ENCODE measurements at places on chromosomes 11 and 22.

DNA sequence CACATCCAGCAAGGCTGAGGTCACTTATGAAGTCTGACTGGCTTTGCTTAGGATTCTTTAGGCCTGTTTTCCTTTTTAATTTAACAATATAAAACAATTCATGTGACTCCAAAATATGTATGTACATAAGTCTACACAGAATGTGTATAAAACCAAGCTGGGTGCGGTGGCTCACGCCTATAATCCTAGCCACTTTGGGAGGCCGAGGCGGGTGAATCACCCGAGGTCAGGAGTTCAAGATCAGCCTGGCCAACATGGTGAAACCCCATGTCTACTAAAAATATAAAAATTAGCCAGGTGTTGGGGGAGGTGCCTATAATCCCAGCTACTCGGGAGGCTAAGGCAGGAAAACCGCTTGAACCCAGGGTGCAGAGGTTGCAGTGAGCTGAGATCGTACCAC is 83.1 kb downstream of the SHANK2 start:
- no peak for DNase-seq

- no peak for DNase-seq
Measured at GRCh38 chr11:60064111-60064510, 7.6 kb downstream of the MS4A3 start.

- DNase-seq, result peak; percentile 23
Measured at GRCh38 chr11:10623797-10624761, 55.6 kb upstream of the LYVE1 start.

DNA sequence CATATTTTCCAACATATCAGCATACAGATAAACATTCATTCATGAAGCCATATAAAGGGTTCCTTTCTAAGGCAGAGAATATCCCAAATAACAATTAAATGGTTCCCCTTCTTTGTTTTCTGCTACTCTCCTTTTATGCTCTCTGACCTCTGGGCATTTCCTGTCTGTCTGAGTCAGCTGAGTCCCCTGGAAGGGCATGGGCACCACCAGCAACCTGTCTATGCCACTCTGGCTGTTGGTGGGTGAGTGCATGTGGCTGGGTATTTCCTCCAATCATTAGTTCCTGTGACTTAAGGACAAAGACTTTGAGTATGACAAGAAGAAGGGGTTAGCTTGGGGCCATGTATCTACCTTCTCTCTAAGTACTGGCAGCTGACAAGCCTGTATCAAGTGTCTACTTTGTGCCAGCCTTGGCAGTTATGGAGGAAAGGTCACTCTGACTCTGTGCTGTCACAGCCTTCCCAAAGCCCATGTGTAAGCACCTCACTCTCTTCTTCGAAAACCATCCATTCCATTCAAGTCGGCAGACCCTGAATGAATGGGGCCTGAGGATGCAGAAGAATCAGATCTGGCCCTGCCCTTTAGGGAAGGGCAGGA is 86.3 kb upstream of the PHOX2A start:
- DNase-seq, result no peak

DNA sequence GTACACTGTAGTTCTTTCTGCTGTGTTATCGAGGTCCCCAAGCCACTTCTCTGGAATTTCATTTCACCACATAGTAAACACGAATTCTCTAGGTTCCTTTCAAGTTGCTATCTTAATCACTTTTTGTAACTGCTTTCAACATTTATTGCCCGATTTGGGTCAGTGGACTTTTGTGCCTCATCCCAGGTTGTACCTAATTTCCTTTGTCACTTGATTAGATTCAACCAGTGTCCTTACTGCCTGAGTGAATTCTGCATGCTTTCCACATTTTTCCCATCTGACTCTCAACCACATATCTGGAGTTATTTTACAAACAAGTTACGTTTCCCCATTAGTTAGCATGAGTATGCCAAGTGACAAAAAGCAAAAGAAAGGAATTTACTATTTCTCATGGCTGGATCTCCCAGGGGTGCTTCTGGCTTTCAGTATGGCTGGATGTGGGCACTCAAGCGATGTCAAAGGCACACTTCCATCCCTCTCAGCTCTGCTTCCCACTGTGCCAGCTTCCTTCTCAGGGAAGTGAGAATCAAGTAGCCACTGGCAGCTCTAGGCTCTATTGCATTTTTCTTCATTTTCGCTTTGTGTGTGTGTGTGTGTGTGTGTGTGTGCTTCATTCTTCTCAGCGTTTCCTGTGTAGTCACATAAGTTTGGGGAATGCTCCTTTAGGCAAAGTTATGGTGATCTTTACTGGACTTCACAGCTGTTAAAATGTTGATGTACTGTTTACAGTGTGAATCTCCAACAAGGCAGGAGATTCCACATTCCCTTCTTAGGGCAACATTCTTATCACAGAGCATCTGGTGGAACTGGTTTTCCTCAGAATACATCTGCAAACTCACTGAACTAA is 128.9 kb downstream of the DBX1 start:
- peak; percentile 11 for DNase-seq

DNA sequence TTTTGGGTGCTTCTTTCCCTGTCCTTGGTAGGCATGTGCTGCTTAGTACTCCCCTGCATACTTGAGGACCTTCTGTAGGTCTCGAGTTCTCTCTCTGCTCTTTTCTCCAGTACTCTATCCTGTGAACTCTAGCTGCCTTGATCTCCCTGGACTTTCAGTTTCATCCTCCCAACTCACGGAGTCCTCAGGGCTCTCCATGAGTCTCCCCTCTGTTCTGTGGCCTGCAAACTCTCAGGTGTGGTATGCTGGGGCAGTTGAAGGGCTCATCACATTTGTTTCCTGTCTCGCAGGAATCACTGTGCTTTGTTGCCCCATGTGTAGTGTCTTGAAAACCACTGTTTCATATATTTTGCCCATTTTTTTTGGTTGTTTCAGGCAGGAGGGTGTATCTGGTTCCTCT is 3.3 kb upstream of the PACS1 start:
- DNase-seq, result no peak

DNA sequence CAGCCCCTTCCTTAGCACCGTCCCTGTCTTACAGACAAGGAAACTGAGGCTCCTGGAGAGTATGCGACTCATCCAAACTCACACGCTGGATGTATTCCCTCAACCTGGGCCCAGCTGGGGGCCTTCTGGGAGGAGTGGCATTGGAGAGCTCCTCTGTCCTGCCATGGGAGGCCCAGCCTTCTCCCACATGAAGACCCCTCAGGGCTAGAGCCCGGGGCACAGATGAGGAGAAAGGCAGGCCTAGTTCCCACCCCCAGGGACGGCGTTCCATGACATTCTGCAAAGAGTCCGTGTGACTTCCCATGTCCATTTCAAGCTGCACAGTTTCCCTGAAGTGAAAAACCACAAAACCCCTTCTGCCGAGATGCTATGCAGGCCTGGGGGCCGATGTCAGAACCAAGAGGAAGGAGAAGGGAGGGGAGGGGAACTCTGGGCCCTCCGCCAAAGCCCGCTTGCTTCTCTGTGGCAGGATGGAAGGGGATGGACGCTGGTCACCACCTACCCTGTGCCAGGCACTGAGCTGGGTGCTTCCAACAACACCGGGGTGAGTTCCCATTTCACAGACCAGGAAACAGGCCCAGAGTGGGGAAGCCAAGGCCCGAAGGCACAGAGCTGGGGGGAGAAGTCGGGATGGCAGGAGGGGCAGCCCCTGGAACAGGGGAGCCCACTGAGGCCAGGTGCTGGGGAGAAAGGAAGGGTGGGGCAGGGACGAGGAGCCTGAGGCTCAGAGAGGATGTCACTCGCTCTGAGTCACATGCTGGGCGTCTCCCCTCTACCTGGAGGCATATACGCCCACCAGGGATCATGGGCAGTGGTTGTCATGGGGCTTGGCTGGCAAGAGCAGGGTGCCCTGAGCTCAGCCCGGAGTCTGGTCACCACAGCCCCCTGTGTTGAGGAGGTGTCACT is 15.7 kb downstream of the RAC2 start:
- peak; percentile 12 for DNase-seq

GRCh38 chr22:21052715-21053459 is 7.1 kb downstream of the LRRC74B start:
- no peak for DNase-seq

GRCh38 chr11:17519061-17519885 is 24.9 kb downstream of the USH1C start:
- DNase-seq, result no peak

GRCh38 chr11:11480971-11481370 is 127.9 kb upstream of the CSNK2A3 start:
- DNase-seq, result no peak

GRCh38 chr11:35287344-35287890 is 131.9 kb downstream of the SLC1A2 start:
- no peak for DNase-seq

DNA sequence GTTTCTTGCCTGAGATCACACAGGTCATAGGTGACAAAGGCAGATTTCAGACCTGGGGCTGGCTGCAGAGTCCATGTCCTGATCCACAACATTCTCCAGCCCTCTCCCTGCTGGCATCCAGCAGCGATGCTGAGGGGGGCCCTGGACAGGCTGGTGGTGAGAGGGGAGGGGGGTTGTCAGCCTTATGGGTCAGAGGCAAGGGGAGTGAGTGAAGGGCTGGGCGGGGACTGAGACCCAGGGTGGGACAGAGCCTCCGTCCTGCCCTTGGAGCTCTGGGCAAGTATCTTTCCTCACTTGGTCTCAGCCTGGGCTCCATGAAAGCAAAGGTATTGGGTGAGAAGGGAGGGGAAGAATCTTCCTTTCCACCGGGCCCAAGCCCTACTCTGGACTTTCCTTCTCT is 66.7 kb upstream of the RASD2 start:
- no peak for DNase-seq

DNA sequence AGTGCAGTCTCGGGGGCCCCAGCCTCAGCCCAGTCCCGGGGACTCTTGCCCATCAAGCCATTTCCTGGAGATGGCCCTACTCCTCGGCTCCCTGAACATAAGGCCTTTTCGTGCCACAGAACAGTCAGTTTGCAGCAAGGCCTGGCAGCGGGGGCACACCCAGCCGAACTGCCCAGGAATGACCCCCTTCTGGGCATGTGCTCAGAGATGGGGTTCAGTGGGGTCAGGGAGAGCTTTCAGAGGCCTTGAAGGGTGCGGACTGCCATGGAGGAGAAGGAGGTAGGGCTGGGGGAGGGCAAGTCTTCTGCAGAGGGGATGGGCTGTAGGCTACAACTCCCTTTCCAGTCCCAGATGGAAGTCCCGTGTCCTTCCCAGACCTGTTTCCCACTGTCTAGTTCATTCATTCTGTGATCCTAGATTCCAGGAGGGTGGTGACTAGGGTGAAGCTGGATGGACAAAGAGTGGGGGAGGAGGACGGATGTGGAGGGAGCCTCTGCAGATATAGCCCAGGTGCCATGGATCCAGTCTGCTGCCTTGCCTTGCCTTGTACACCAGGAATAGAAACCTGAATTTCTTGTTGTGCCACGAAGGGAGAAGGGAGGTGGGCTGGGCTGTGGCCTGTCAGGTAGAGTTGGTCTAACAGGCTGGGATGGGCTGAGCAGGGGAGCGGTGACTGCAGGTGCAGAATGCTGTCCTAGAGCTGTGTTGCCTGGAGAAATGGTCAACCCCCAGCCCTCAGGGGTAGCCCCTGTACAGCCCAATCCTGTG is 14.2 kb upstream of the OMP start:
- DNase-seq, result no peak

DNA sequence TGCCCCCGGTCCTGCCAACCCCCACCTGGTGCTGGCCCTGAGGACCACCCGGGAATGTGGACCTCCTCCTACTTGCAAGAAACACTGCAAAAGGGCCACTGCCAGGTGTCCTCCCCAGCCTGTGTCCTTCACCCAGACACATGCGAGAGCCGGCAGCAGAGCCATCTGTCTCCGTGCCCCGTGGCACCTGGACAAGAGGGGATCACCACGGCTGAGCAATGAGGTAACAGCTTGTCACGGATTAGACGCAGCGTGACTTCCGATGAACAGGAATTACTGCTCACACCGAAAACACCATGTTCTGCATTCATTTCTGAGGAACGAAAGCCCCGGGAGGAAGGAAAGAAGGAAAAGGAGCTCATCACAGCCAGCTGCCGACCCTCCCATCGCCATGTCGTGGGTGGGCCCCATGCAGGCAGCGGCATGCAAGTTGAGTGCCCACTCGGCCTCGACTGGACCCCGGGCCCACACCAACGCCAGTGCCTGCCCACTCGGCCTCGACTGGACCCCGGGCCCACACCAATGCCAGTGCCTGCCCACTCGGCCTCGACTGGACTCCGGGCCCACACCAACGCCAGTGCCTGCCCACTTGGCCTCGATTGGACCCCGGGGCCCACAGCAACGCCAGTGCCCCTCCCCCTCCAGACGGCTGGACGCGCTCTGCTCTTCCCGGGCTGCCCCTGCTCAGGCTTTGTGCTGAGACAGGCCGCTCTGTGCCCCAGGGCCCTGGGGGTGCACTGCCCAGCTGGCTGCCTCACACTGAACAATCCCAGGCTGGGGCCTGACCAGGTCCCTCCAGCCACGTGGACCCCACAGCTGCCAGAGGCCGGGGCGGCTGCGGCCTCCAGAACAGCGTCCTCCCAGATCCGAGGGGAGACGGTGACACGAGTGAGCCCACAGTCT is 22.0 kb downstream of the CHID1 start:
- DNase-seq, result no peak

GRCh38 chr22:25402501-25403283 is 161.8 kb upstream of the GRK3 start:
- no peak for DNase-seq

DNA sequence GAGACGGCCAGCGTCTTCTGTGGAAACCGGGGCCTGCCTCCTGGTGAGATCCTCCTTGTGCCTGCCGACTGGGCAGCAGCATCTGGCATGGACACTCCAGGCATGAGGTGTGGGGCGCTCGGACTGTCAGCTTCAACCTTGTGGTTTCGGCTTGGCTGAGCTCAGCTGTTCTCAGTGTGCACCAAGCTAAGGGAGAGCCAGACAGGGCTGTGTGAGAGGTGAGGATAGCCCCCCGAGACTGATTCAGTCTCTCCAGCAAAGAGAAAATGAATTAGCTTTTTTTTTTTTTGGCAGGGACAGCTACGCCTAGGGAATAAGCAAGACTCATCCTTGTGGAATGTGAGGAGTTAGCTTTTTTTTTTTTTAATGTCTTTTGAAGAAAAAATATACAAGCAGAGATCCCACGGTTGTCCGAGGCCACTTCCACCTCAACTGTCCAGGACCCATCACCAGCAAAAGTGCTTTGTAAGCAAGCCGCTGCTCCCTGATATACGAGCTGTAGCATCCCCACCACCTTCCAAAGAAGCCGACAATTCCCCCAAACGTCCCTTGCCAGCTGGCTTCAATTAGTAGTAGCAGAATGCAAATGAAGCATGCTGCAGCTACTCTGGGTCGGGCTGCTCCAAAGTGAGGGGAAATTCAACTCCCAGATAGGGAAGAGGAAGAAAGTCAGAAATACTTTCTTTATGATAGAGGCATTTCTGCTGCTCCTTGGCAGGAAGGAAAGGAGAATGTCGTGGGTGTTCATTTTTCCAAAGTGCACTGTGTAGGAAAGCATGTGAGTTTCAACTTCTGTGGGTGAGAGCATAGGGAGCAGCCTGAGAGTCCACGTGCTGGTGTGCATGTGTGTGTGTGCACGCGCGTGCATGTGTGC is 9.7 kb upstream of the THY1 start:
- DNase-seq, result peak; percentile 14

- no peak for DNase-seq
Measured at GRCh38 chr11:70574725-70575347, 176.5 kb downstream of the CTTN start.

All from LoVo (cell line).